ENCODE measurements at places on chromosomes 7 and 10.

GRCh38 chr7:132697003-132697402, 120.7 kb upstream of the PLXNA4 start:
- no peak for DNase-seq

- DNase-seq: no peak
Measured at GRCh38 chr10:80281292-80281691, 8.2 kb downstream of the MAT1A start.

DNA sequence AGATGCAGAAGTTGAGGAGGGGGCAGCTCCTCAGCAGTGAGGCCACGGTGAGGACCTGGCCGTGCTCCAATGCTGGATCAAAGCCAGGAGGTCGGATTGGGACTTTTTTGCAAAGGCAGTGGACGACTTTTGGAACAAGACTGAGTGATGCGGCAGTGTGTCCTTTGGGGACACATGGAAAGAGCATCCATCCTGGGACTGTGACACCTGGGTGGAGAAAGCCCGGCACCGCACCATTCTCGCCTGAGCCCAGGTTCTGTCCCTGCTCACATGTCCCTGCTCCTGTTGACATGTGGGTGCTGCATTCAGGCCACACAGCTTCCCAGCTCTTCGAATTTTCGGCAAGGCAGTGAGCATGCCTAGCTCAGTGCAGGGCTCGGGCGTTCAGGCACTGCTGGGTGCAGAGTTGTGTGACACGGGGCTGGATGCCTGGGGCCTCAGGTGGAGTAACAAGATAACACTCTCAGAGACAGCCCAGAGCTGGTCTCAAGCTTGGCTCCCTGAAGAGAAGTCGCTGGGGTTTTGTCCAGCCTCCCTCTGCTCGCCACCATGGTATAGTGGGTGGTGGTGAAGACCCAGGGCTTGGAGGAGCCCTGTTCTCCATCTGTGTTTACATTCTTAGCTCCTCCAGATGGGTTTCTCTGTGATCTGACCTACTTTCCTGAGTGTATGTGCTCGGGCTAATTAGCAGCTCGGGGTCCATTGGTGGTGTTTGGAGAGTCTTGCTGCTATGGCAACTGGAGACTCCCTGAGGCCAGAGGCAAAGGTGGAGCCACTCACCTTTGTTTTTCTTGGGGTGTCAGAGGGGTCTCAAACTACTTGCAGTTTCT, 111.7 kb upstream of the BTBD16 start:
- DNase-seq: no peak

DNA sequence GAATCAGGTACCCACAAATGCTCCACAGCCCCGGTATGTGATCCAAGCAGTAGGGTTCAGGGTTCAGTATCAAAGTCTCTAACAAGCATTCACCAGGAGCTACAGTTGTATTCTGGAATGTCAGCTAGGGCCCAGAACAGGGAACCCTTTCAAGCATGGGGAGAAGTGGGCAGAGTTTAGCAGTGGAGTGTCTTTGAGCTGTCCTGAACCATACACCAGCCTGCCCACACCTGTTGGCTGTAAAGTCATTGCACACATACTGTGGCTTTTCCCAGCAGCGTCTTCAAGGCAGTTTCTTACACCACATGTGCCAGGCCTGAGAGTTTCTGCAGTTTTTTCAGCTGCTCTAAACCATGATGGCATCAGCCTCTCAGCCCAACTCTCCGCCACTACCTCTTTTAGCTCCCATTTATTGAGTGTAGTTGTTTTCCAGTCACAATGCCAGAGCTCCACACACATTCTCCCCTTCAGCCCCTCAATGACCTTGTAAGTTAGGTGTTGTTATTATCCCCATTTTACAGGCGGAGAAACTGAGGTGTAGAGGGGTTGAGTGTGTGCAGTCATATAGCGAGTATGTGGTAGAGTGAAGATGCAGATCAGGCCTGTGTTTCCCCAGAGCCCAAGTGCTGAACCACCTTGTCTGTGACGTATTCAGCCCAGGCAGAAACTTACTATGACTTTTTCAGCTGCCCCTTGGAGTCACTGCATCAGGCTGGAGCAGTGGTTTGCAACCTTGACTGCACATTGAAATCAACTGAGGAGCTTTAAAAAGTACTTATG, 83.1 kb downstream of the CHN2 start:
- DNase-seq: no peak

DNA sequence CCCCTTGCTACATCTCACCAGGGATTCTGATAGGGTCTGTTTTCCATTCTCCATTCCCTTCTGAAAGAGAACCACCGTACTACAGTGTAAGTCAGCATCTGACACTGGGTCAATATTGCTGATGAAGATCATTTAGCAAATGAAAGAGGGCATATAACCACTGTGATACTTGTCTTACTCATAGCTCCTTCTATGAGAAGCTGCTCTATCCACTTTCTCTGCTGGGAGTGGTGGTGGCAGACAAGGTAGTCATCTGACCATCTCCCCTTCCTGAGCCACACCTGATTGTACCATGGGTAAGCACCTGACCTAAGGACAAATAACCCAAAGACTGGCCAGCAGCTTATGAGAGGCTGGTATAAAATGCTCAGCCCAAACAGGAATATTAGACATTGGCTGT, 220.4 kb downstream of the DOCK4 start:
- DNase-seq: no peak

- DNase-seq: no peak
Measured at GRCh38 chr10:127283576-127283975, 87.2 kb upstream of the INSYN2A start.

DNA sequence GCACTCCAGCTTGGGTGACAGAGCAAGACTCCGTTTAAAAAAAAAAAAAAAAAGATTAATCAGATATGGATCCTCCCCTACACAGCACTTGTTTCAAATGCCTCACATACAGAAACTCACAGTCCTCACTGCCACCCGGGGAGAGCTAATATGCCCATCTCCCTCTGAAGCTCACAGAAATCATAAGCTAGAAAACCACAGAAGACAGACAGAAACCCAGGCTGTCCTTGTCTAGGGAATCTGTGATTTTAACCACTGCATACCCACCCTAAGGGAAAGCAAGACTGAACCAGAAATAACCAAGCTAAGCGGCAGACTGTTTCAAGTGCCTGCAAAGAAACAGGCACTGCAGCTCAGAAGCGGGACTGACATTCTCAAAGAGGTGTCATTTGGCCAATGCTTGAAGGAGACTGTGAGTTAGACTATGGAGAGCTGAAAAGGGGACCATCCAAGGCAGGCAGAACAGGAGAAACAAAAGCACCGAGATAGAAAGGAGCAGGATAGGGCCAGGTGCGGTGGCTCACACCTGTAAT, 37.6 kb downstream of the SLC37A3 start:
- no peak for DNase-seq
